ENCODE measurements at places on chromosomes 2 and 18. TPM values are rescaled to one million over a fixed set of nuclear protein-coding genes. Genes with fewer than 3 reads are reported as not detected.

The CNTNAP5 gene
- total RNA-seq = not detected

The CKAP2L gene
- total RNA-seq = not detected

The LONRF2 gene
- total RNA-seq = 7.5 TPM

The COL6A3 gene
- total RNA-seq = 45.3 TPM

The LYG1 gene
- total RNA-seq = not detected

The LRP2 gene
- not detected for total RNA-seq

The IL1B gene
- not detected for total RNA-seq

The GKN1 gene
- total RNA-seq = not detected

The TBR1 gene
- not detected for total RNA-seq

The UGT1A10 gene
- total RNA-seq = not detected

The NRP2 gene
- 1.6 TPM for total RNA-seq

The ZNF236 gene
- 6.2 TPM for total RNA-seq

The RAB6C gene
- not detected for total RNA-seq

The TXNDC2 gene
- not detected for total RNA-seq

The ACADL gene
- 1.6 TPM for total RNA-seq

The KANSL3 gene
- 68.5 TPM for total RNA-seq

The CELF4 gene
- not detected for total RNA-seq

The TNP1 gene
- not detected for total RNA-seq

The WDR54 gene
- 2.0 TPM for total RNA-seq

The TRIM54 gene
- total RNA-seq = 554 TPM

The PFN4 gene
- not detected for total RNA-seq

The DSC1 gene
- total RNA-seq = not detected

The SCG2 gene
- total RNA-seq = not detected

The MC2R gene
- not detected for total RNA-seq

The MAB21L4 gene
- not detected for total RNA-seq

The NCKAP5 gene
- 0.15 TPM for total RNA-seq

The SOX11 gene
- not detected for total RNA-seq

The PROKR1 gene
- total RNA-seq = not detected

The ZNF385B gene
- 9.7 TPM for total RNA-seq

The ELP2 gene
- 43.3 TPM for total RNA-seq

The SP3 gene
- 54.7 TPM for total RNA-seq

The SERPINB8 gene
- total RNA-seq = 1.2 TPM

The CROCC2 gene
- total RNA-seq = not detected

The CENPA gene
- total RNA-seq = not detected

The SNORC gene
- total RNA-seq = 0.49 TPM

The RAPGEF4 gene
- 1.4 TPM for total RNA-seq

The KATNAL2 gene
- total RNA-seq = 2.7 TPM

The TUBA4A gene
- total RNA-seq = 387 TPM

The PLCD4 gene
- 21.6 TPM for total RNA-seq

The POTEJ gene
- not detected for total RNA-seq

The TPO gene
- total RNA-seq = 11.6 TPM

The KCNK3 gene
- 0.80 TPM for total RNA-seq

The SERPINB12 gene
- not detected for total RNA-seq

The UCN gene
- total RNA-seq = not detected

The HOXD1 gene
- total RNA-seq = not detected

The TTC39C gene
- 1.6 TPM for total RNA-seq
